ENCODE measurements at places on chromosomes 1 and 21.

DNA sequence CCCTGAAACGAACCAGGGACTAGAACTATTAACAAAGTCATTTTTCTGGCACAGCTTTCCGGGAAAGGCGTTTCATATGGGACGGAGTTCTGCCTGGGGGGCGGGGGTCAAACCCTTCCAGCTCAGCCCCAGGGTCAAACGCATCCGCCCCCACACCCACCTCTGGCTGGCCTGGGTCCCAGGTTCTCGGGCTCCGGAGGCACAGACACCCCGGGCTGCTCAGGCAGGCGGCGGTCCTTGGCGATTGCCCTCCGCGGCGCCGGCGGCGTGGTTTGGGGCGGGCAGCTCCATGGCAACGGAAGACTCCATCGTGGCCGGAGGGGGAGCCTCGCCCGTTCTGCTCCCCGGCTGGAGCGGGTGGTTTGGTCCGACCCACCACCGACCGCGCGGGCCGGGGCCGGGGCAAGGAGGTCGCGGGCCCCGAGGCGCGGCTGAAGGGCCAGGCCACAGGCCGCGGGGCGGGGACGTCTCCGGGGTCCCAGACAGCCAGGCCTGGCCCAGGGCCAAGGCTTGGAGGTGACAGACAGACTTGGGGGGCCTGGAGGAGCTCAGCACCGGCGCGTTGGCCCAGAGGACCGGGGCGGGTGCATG, at the start of gene CFAP74:
Gene CFAP74, minus strand, starts transcription at position 246 of the 591 bp plus-strand sequence. CDS start 12,830 bp downstream, outside the sequence.
- DNase-seq, result no peak

GRCh38 chr1:25675729-25676476, 59.3 kb downstream of the MAN1C1 start:
- no peak for DNase-seq

- no peak for DNase-seq
Measured at GRCh38 chr1:61463220-61463619, 261.7 kb downstream of the TM2D1 start.

GRCh38 chr1:234666761-234667160, 56.8 kb upstream of the IRF2BP2 start:
- no peak for DNase-seq

- DNase-seq, result no peak
Measured at GRCh38 chr1:168581817-168582572, 5.6 kb downstream of the XCL1 start.

DNA sequence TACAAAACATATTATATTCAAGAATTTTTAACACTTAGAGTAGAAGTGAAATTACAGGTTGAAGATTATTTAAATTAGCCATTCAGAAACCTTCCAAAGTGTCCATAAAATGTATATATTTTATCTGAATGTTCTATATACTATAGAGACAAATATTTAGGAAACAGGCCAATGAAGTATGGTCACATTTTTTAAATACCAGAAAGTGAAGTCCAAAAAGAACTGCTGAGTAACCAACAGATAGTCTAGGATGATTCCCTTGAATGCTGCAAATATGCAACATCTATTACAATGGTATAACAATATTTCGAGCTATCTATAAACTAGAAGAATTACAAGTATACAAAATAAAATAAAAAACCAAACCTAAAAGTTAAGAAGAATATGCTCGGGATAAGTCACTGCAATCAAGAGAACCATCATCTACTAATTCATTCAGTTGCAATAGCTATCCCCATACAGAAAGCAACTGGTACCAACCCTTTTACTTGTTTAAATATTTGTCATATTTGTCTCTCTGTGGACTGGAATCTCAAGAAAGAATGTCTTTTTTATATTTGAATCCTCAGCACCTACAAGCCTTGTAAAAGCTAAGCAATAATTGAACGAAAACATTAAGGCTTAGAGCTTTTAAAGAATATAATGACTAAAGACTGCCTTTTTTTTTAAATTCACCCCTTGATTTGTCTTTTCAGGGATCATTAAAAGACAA, 8.1 kb downstream of the ODF2L start:
- no peak for DNase-seq

GRCh38 chr1:97827887-97828286, 92.9 kb downstream of the DPYD start:
- peak; percentile 85 for DNase-seq

DNA sequence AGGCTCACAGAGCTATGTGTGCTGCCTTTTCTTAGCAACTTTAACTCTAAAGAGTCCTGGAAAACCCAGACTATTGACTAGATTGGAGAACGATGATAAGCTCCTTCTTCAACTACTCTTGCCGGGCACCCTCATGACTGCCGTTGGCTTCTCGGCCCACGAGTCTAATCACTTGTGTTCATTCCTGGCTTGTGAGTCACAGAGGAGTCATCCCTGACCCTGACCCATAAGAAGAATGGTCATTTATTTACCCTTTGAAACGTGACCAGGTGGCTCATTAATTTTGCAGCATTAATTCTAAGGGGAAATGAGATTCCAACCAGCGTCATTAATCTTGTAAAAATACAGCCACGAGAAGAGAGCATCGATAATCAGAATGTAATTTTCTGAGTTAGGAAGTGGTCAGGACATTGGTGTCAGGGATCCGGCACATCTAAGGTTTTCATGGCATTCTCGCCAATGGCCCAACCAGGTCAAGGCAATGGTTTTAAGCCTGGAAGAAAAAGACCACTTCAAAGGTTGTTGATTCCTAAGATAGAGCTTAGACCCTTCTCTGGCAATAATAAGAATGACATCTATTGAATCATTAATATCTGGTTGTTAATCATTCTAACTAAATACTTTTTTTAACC, 183.6 kb upstream of the RUNX1 start:
- no peak for DNase-seq
